ENCODE measurements at places on chromosomes 1 and 21.

- DNase-seq: no peak
Observed at GRCh38 chr1:172292840-172293239, 127.6 kb upstream of the C1orf105 start.

- no peak for DNase-seq
Observed at GRCh38 chr1:15691434-15692032, 7.4 kb downstream of the PLEKHM2 start.

GRCh38 chr1:199546323-199546722 is 481.2 kb upstream of the NR5A2 start:
- DNase-seq: no peak

DNA sequence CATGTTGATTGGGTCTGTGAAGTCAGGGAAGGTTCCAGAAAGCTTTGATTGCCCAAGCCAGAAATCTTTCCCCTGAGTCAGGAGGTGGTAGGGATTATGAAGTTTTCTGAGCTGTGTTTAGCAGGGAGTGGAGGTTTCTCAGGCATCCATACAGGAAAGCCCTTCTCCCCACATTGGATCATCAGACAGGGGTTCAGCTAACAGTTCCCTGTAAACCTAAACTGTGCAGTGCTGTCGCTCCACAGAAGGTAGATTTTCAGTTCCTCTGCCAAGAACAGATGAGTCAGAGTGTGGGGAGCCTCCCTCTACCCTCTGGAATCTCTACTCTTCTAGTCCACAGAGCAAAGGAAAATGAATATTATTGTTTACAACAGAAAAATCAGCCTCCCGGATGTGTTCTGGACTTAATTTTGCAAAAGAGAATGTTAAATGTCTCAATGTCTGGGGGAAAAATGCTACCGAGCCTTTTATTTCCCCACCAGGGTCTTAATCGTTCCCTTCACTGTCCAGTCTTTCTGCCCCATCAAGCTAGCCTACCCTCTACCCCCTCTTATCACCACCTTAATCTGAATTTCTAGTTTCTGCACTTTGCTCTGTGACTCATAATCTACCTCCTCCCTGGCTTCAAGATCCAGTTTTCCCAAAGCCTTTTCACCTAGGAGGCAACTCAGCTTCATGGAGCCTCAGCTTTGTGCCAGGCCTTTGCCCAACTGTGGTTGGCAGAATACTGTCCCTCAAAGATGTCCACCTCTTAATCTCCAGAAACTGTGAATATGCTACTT is 355.6 kb downstream of the PRDM2 start:
- DNase-seq: no peak

- no peak for DNase-seq
Observed at GRCh38 chr1:222656391-222657155, 38.7 kb downstream of the MIA3 start.

- DNase-seq: no peak
Observed at GRCh38 chr1:186657481-186657880, 22.7 kb downstream of the PTGS2 start.

DNA sequence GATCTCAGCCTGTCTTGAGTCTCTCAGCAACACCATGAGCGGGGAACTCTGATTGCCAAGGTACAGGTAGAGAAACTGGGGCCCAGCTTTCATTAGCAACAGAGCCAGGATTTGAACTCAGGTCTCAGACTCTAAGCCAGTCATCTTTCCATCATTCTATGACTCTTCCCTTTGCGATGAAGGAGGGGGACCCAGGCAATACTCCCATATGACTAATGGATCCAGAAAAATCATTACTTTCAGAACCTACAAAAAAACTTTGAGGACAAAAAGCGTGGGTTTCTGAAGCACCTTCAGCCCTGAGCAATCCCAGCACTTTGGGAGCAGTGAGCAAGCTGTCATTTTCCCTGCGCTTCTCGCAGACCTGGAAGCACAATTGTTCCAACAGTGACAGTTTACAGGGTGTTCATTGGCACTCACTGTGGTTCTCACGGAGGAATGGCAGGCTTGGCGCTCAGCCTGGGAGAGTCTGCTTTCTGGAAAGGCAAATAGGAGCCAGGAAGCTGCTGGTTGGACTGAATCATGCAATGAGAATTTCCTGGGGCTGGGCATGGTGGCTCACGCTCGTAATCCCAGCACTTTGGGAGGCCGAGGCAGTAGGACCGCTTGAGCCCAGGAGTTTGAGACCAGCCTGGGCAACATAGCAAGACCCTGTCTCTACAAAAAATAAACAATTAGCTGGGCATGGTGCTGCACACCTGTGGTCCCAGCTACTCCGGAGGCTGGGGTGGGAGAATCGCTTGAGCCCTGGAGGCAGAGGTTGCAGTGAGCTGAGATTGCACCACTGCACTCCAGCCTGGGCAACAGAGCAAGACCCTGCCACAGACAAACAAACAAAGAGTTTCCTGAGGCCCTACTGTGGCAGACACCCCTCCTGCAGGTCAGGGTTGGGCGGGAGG is 40.1 kb downstream of the SLC2A7 start:
- peak; percentile 42 for DNase-seq

- no peak for DNase-seq
Observed at GRCh38 chr1:112141923-112142322, 152.5 kb upstream of the KCND3 start.

DNA sequence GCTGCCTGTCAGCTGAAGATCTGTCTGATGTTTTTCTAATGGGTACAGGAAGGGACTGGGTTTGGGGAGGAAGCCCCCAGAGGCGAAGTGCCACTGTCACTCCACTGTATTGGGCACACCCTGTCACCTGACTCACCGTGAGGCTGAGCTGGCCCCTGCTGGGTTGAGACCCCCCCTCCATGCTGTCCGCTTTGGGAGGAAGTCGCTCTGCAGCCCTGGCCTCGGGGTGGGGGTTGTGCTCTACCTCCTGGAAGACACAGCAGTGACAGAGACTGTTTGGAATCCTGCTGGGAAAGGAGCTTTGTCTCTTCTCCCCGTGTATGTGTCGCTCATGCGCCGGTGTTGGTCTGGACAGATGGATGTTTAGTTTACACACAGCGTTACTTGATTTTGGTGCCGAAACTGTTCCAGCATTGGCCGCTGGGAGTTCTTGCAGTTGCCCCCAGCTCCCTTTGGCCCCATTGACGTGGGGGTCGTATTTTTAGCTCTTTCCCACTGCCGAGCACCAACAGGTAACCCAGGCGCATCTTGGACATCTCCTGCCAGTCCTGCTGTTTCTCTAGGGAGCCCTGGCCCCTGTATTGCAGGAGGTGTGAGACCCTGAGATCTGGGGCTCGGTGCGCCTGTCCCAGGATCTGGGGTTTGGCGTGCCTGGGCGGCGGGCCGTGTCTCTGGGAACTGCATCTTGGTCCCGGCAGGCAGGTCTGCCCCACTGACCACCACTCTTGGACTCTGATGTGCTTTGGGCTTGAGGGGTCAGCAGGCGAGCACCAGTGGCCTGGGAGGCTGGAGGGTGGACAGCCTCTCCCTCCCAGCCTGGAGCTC is 30.3 kb downstream of the SLX9 start:
- DNase-seq: no peak

GRCh38 chr1:154911691-154912550 is 24.6 kb downstream of the PMVK start:
- DNase-seq: no peak

DNA sequence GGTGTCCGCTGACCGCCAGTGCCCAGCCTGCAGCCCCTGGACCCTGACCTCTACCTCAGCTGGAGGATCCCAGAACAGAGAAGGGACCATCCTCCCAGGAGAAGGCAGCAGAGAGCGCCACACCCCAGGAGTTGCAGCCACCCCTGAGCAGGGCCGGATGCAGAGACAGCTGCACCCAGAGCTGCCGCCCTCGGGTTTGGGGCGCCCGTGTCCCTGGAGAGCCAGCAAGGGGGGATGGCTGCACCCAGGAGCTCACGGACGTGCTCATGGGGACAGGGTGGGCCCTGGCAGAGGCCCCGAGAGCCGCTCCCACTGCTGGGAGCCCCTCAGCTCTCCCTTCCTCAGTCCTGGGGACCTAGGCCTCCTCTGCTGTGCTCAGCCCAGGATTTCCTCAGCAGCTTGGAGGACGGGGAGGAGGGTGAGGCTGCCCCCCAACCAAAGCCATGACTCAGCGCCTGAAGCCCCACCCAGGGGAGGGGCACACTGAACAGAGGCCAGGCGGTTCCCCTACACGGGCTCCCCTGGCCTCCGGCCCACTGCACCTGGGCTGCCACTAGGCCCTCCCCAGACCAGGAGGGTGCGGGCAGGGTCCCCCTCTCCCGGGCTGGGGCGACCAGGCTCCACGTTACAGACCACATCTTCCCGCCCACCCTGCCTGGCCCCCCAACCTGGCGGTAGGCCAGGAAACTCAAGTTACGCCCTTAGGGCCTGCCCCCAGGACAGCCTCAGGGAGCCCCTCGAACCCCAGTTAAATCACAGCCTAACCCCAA is 2.2 kb downstream of the ACAP3 start:
- no peak for DNase-seq

GRCh38 chr1:171366085-171366484 is 52.1 kb downstream of the FMO4 start:
- no peak for DNase-seq

- DNase-seq: no peak
Observed at GRCh38 chr21:40386294-40386911, 460.6 kb downstream of the DSCAM start.

- no peak for DNase-seq
Observed at GRCh38 chr1:204480515-204480914, 14.1 kb downstream of the PIK3C2B start.

DNA sequence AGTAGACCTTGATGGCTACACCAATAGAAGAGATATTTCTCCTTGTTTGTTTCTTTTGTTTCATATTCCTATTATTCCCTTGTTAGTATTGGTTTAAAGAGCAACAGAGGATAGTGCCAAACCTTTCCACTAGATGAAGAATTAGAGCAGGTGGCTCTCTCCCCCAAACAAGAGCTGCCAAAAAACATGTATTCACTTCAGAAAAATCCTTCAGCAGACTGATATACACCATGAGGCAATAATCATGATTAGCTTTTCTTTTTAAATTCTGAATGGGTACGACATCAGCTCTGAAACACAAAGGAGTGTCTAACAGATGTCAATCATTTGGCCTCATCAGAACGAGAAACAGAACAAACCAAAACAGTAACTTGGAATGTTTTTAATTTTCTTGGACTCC is 67.3 kb upstream of the MAP10 start:
- DNase-seq: no peak

DNA sequence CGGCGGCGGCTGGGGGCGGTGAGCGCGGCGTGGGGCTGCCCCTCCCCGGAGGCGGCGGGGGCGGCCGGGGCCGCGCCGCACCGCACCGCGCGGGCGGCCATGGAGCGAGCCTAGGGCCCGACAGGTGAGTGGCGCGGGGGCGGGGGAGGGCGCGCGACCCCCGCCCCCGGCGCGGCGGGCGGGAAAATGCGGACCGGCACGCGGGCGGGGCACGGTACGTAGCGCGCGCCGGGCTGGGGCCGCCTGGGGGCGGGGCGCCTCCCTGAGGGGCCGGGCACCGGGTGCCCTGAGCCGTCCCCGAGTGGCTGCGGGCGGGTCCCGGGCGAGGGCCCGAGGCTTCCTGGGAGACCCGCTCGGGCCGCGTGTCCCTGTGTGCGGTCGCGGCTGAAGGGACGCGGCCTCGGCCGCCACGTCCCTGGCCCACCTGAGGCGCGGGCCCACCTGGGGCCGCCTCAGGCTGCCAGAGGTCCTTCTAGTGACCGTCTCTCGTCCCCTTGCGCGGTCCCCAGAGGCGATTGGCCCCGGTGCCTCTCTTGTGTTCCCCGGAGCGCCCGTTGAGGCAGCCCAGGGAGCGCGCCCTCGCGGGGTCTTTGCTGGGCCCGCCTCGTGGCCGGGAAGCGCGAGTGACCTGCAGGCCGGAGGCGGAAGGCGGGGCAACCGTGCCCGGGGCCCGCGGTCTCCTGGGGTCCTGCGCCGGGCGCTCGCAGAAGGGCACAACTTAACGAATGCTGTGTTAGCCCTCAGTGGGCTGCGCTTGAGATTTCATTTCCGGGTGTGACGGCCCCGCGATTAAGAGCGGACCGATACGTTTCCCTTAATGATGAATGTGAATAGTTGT is 500 bp downstream of the FAM20B start:
- peak; percentile 85 for DNase-seq

- DNase-seq: no peak
Observed at GRCh38 chr1:160076295-160076694, 5.0 kb upstream of the KCNJ9 start.

GRCh38 chr1:153585006-153585405 is 19.4 kb upstream of the S100A2 start:
- no peak for DNase-seq

GRCh38 chr1:6357243-6357936 is 36.2 kb downstream of the ACOT7 start:
- no peak for DNase-seq

GRCh38 chr1:55420929-55421716 is 206.0 kb upstream of the USP24 start:
- DNase-seq: no peak

GRCh38 chr21:22791986-22792560 is 1793.9 kb downstream of the NCAM2 start:
- no peak for DNase-seq

DNA sequence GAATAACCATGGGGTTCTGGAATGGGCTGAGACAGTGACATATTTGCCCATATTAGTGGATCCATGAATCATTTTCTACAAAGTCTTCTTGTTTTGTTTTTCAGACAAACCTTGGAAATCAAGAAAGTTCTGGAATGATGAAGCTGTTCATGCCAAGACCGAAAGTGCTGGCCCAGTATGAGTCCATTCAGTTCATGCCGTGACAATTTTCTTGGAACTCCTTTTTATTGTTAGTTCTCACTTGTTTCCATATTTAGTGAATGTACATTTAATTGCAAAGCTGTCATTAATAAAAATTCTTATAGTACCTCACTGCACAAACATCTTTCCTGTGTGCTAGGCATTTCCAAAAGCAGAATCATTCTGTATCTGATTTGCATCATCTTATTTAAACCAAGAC is 100.6 kb upstream of the KCNJ15 start:
- no peak for DNase-seq

DNA sequence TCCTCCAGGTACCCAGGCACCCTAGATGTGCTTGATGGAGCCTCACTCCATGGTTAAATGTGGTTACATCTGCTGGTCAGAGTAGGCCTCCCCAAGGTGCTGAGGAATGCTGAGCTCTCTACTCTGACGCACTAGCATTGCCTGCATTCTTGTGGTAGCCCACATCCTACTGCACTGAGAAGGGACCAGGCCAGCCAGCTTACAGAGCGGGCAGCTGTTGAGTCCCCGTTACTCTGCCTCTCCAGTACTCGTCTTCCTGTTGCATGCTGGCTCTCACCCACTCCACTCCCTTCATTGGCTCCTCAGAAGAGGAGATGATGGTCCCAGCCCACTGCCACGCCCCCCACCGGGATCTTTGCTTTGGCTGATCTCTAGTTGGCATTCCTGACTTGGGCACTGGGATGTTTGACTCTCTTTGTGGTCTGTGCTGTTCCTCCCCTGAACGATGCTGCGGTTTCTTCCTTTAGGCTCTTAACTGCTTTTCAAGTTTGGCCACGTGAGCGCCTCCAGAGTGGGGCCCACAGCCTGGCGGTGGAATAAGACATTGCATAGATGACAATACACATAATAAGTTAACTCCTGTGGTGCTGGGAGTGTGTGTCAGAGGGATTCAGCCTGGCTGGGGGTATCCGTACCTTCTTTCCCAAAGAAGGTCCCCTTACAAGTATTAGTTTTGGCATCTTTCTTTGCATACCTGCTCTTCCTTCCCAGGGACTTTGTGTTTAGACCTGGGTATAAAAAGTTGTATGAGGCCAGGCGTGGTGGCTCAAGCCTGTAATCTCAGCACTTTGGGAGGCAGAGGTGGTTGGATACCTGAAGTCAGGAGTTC is 18.6 kb downstream of the AZIN2 start:
- DNase-seq: peak; percentile 41

All from 8988T (cell line).